ENCODE measurements at places on chromosomes 16 and 17.

DNA sequence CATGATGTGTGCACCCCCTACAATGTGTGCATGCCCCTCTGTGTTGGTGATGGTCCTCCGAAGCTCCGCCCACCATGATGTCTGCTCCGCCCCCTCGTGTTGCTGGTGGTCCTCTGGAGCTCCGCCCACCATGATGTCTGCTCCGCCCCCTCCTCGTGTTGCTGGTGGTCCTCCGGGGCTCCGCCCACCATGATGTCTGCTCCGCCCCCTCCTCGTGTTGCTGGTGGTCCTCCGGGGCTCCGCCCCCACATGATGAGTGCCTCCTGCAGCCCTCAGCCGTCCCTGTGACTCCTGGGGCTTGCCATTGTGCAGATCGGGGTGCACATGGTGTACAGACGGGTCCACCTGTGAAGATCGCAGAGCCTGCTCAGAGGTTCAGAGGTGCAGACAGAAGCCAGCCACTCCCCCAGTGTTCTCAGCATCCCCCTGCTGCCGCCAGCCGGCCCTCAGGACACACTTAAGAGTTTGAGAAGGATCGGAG, 129.1 kb upstream of the CHMP6 start:
- DNase-seq, result no peak

- DNase-seq, result peak; percentile 79
These were observed 192.4 kb upstream of the GSE1 start for GRCh38 chr16:85420501-85421337.

DNA sequence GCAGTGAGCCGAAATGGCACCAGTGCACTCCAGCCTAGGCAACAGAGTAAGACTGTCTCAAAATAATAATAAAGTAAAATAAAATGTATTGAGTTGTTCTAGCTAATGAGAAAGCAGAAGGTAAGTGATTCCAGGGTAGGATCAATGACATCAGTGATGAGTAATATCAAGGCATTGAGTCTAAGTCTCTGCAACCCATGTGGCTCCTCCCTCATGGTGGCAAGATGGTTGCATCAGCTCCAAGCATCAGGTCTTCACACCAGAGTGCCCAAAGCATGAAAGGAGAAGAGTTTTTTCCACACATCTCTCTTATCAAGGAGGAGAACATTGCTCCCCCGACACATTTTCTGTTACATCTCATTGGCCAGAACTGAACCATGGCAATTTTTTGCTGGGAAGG, 34.8 kb upstream of the GAS7 start:
- no peak for DNase-seq

DNA sequence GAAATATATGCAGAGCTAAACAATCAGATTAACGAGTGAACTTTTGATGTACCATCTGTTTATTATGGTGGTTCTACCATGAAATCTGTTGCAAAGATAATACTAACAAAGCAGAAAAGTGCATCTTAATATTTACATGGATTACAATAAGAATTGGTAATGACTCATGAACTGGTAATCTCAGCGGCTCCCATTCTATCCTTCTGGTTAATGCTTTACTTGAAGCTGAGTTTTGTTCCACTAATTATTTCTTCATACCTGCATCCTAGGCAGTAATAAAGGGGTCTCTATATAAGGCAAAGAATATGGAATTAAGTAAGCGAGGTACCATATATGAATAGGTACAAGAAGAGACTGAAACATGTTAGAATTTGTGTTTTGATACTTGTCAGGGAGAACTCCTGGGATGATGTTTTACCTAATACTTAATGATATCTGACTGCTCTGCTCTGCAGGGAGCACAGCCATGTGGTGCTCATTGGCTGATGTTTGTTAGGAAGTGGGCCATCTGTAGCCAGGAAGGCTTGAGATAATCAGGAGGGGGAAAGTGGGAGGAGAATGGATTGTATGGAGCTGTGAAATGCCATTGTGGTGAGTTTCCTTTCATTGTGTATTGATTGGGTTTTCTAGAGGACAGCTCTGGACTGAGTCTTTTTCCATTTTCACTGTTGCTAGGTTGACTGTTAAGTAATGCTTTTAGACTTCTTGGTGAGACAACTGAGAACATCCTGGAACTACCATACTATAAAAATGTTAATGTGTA, 52.6 kb downstream of the MAP2K6 start:
- no peak for DNase-seq

GRCh38 chr16:26078716-26079355, 387.1 kb downstream of the HS3ST4 start:
- DNase-seq, result no peak

DNA sequence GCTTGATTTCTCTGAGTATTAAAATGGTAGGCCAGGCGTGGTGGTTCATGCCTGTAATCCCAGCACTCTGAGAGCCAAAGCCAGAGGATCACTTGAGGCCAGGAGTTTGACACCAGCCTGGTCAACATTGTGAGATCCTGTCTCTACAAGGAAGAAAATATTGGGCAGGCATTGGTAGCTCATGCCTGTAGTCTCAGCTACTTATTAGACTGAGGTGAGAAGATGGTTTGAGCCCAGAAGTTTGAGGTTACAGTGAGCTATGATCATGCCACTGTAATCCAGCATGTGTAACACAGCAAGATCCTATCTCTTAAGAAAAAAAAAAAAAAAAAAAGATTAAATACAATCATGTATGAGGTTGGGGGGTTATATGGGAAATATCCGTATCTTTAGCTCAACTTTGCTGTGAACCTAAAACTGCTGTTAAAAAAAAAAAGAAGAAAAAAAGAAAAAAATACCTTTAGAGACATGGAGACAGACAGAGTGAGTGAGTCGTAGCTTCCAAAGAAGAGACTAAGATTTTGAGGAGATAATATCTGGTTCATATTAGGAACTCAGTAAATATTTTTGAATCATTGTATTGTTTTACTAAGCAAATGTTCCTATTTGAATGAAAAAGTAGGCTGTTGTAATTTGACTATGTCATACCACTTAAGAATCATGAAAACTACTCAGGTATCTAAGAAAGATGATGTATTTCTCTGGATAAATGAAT, 325.7 kb upstream of the TBX2 start:
- no peak for DNase-seq

DNA sequence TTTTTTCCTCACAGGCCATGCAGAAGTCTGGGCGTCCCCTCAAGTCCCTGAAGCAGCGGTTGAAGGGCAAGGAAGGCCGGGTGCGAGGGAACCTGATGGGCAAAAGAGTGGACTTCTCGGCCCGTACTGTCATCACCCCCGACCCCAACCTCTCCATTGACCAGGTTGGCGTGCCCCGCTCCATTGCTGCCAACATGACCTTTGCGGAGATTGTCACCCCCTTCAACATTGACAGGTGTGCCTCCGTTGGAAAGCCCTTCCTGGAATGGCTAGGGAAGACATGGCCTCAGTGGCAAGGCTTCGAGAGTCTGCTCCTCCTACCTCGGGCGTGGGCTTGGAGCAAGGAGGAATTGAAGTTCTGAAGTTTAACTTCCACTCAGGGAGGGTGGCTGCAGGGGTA, 13.5 kb downstream of the POLR2A start:
- no peak for DNase-seq

DNA sequence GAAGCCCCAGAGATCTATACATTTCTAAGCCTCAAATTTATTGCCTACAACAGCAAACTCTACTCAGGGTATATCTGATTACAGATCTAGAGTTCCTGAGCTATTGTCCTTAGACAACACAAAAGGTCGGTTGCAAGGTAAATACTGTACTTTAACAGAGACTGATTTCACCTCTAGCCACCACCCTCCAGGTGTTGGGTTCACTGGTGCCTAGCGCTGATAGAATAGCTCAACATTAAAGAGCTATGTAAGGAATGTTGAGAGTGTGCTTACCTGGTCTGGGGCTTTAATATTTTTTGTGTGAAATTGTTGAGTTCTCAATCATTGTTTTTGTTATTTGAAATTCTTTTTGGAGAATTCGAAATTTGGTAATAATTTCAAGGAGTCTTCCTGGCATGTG, 277.0 kb upstream of the PSMD7 start:
- no peak for DNase-seq

DNA sequence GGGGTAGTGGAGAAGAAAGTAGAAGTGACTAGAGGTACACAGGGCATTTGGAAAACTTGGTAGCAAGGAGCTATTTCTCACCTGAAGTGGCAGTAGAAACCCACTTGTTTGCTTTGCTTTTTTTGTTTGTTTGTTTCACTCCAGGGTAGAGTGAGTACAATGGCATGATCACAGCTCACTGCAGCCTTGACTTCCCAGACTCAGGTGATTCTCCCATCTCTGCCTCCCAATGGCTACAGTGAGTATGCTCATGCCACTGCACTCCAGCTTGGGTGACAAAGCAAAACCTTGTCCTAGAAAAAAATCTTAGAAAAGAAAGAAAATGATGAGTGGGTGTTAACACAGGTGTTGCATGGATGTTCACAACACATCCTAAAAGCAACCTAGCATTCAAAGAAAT, 40.4 kb downstream of the SCNN1G start:
- no peak for DNase-seq

- no peak for DNase-seq
These were observed 6.8 kb downstream of the ERN1 start for GRCh38 chr17:64123114-64123513.

DNA sequence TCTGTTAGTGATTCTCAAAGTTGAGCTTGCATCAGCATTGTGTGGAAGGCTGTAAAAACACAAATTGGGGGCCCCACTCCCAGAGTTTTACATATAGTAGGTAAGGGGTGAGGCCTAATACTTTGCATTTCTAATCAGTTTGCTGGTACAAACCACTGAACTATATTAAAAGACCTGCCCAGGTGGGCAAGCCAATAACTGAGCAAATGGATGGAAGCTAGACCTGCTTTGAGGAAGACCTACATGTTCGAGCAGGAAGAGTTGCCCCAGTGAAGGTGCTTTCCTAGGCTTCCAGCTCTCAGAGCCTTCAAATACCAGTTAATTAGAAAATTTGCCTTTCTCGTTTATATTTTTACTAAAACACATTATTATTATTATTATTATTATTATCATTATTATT, 56.8 kb downstream of the OTOA start:
- no peak for DNase-seq

- DNase-seq, result no peak
These were observed 212.2 kb upstream of the RPL38 start for GRCh38 chr17:73991260-73991659.

DNA sequence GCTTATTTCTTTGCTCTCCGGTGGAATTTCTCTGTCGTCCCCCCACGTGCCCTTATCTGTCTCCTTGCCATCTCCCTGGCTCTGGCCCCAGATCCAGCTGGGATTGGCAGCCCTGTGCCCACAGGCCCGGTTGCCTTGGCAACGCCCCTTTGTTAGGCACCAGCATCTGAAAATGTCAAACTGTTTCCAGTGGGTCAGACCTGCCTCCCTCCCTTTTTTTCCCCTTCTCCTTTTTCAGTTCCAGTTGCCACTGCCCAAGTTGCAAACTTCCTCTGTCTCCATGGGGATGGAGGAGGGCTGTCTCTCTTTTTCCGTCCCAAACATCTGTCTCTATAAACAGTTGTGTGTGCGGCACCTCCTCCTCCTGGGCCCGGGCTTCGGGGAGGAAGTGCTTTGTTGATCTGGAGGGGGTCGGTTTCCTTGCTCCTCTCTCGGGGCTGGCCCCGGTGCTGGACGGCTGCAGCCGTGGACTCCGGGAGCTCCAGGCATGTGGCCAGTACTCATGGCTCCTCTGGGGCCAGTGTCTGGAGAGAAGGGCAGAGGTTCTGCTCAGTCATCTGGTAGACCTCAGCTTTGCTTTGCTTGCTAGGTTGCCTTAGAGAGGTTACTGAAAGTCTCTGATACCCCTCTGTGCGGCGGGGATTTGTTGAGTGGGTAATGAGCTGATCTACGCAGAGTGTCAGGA, 35.3 kb downstream of the SOCS3 start:
- no peak for DNase-seq

Measured in stimulated activated CD4-positive, alpha-beta T cell treated with anti-CD3 and anti-CD28 coated beads, Interleukin-1b, Interleukin-23, amount 100 ng/mL, for 4 hours (primary cell).